H1 (cell line): ENCODE measurements at places on chromosomes 1 and 21.

- H3K4me1 ChIP-seq = no peaks in the 10 kb centered on the region
- H3K4me3 ChIP-seq = no peak overlapping the region
- H3K27me3 ChIP-seq = no peaks in the 10 kb centered on the region
- DNase-seq = no peak
- H3K36me3 ChIP-seq = no peaks in the 10 kb centered on the region
- H3K27ac ChIP-seq = no peak overlapping the region
Observed at GRCh38 chr1:30335389-30335996, 387.9 kb downstream of the MATN1 start.

GRCh38 chr1:169970114-169970513 lies 76.4 kb upstream of the SCYL3 start:
- no peak overlapping the region for H3K4me3 ChIP-seq
- H3K27ac ChIP-seq = no peak overlapping the region
- DNase-seq = no peak
- no peaks in the 10 kb centered on the region for H3K4me1 ChIP-seq
- no peaks in the 10 kb centered on the region for H3K27me3 ChIP-seq
- no peaks in the 10 kb centered on the region for H3K36me3 ChIP-seq

- H3K27me3 ChIP-seq = no peaks in the 10 kb centered on the region
- DNase-seq = no peak
- no peak overlapping the region for H3K4me3 ChIP-seq
- no peak overlapping the region for H3K27ac ChIP-seq
- H3K36me3 ChIP-seq = no peaks in the 10 kb centered on the region
Observed at GRCh38 chr1:100747771-100748170, 28.2 kb downstream of the VCAM1 start.

DNA sequence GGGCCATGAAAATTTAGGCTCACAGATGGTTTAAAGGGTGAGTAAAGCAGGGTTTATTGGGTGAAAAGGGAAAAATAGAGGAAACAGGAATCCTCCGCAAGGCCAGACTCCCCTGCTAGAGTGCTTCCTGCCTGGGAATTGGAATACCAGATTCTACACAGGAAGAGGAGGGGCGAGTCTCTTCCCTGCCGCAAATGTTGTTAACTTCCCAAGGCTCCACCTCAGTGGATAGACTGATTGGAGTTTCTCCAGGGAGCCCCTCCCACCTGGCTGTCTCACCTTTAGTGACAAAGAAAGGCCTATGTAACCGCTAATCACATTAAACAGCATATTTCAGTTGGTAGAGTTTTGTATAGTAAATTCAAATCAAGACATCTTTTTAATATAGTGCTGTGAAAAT lies 1450.1 kb downstream of the KCNT2 start:
- no peak overlapping the region for H3K27ac ChIP-seq
- H3K4me1 ChIP-seq = no peaks in the 10 kb centered on the region; the same call in 1 of the 2 replicates
- no peaks in the 10 kb centered on the region for H3K36me3 ChIP-seq
- no peak overlapping the region for H3K4me3 ChIP-seq
- H3K27me3 ChIP-seq = no peaks in the 10 kb centered on the region
- DNase-seq = no peak

GRCh38 chr1:28737307-28738132 lies 780 bp downstream of the YTHDF2 start:
- H3K4me3 ChIP-seq = peak overlapping the region; percentile 94
- DNase-seq = peak; percentile 23
- H3K36me3 ChIP-seq = peaks cover 41% of the 10 kb centered on the region
- peak overlapping the region; percentile 98 for H3K27ac ChIP-seq
- no peaks in the 10 kb centered on the region for H3K27me3 ChIP-seq
